Stimulated activated CD8-positive, alpha-beta memory T cell treated with anti-CD3 and anti-CD28 coated beads, Interleukin-15, amount 100 ng/mL, for 48 hours (primary cell): ENCODE measurements at places on chromosomes 2 and 18.

GRCh38 chr2:189599245-189599644 lies 18.7 kb upstream of the SLC40A1 start:
- no peak for DNase-seq

- DNase-seq, result no peak
Observed at GRCh38 chr2:142069251-142069888, 61.4 kb downstream of the LRP1B start.

DNA sequence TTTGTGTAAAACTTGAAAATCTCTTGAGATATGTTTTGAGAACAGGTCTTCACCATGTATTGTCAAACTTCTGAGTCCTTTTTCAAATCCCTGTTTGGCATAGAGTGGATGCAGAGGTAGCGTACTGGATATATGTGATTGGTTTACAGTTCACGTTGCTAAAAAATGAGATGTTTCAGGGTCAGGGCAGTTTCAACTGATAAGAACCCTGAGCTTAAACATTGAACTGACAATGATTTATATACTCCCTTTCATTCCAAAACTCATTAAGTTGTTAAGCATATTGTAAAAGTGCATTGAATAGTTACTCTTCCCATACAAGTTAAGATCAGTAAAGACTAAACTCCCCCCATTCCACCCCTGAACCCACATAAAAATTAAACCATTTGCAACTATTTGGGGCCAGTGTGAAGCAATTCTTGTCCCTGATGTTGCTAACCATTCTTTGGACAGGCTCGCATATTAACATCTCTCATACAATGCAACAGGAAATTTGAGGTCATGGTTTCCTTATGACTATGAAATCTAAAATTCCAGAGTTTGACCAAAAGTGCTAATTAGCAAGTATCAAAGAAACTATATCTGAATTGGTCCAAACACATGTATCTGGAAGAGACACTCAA lies 470.9 kb upstream of the ACVR2A start:
- DNase-seq, result no peak

DNA sequence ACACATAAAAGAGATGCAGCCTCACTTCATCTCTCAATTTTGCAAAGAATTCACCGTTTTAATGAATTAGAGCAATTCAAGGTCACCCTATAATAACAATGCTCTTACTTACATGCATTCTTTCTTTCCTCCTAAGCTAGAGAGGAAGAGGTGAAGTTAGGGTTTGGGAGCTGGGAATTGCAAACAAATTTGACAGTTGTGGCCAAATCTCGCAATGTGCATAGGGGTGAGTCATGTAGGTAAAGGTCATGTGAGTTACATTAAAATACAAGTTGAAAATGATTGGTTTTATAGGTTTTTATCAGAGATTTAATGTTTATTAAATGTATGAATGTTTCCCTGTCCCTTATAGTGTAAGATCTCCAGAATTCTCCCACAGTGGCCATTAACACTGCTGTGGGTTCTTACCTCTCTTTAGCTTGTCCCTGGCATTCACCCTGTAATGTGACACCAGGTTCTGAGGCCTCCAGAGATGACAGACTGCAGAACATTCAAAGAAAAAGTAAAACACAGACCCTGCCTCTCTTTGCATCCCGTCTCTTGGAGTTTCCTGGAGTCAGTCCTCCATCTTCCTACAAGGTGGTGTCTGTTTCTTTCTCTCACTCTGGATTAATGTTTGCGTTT lies 53.7 kb upstream of the LGALSL start:
- DNase-seq, result no peak

DNA sequence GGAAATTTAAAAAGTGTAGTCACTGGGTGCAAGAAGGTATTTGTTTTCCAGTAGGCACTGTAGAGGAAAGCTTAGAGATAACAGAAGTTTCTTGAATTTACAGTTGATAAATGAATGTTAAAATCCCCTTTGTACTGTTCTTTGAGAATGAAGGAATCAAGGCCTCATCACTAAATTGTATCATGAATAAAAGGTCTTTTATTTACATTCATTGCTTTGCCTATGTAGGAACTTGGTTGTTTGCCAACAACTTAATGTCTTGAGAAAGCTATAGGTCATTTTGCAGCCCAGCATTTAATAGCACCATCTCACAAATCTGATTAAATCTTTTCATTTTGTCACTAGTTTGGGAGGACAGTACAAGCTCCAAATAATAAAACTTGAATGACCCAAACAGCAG lies 213.9 kb upstream of the ITGA4 start:
- no peak for DNase-seq

GRCh38 chr18:59616501-59616900 lies 80.7 kb downstream of the CCBE1 start:
- no peak for DNase-seq

DNA sequence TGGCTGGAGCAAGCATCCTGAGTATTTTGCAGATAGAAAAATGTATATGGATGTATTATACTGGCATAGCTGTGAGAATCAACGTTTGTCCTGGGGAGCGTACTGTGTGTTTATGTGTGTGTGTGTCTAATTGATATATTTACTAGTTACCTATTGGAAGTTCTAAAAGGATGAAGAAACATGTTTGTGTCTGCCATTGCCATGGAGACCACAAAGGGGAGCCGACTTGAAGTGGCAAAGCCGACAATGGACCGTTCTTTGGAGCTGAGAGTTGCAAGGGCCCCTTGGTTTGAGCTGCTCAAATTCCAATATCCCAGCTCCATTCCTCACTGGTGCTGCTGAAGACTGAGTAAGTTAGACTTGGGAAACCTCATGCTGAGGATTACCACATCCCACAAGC lies 14.3 kb upstream of the SLC25A52 start:
- DNase-seq, result no peak

GRCh38 chr18:68676913-68677312 lies 38.0 kb downstream of the TMX3 start:
- no peak for DNase-seq

- DNase-seq, result no peak
Observed at GRCh38 chr2:2719015-2719414, 387.9 kb upstream of the MYT1L start.

DNA sequence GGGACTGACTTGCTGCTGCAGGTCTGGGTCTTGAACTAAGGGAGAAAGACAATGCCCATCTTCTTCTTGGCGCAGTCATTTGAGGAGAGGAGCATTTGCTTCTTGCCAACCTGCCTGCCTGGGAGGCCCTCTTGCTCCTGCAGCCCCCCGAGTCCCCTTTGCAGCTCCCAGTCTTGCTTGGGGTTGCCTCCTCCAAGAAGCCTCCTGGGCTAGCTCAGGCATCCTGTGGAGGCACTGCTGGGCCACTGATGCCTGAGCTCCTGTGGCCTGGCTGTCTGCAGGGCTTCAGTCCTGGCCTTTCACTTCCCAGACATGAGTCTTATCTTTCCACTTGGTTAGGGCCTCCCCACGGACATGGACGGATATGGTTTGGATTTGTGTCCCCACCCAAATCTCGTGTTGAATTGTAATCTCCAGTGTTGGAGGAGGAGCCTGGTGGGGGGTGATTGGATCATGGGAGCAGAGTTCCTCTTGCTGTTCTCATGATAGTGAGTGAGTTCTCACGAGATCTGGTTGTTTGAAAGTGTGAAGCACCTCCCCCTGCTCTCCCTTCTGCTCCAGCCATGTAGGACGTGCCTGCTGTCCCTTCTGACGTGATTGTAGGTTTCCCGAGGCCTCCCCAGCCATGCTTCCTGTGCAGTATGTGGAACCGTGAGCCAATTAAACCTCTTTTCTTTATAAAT lies 17.3 kb downstream of the HPCAL1 start:
- no peak for DNase-seq

- no peak for DNase-seq
Observed at GRCh38 chr18:13258921-13259320, 40.4 kb downstream of the LDLRAD4 start.

DNA sequence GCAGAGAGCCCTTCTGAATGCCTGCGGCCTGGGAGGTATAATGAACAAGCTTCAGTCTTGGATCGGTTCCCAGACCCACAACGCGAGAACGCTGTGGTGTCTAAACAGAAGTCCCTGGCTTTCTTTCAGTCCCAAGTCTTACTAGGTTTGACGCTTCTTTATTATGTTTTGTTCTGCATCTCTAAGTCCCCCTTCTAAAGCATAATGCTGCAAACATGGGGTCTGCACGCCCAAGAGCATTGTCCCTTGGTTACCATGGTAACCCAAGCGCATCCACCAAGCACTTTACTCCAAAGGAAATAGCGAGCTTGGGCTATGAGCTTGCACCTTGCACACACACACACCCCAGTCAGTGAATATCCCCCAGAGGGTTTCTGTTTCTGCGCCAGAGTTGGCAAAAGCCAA lies 193.7 kb downstream of the INO80D start:
- DNase-seq, result no peak

DNA sequence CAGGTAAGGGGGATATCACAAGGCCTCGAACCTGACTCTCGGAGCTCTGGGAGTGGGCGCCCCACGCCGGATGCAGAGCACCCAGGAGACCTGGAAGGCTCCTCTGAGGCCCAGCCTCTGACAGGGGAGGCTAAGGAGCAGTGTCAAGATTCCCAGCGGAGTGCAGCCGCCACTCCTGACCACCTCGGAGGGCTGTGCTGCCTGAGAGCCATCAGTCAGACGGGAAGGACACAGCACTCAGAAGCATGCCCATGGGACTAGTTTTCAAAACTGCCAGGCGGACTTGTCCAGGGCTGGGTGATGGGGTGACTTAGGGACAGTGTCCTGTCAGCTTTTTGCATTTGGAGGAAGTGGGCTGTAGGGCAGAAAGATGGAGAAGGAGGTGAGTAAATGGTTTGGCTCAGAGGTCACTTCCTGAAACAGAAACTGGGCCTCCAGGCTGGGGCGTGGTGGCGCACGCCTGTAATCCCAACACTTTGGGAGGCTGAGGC lies 34.6 kb upstream of the B3GNT7 start:
- DNase-seq, result no peak

DNA sequence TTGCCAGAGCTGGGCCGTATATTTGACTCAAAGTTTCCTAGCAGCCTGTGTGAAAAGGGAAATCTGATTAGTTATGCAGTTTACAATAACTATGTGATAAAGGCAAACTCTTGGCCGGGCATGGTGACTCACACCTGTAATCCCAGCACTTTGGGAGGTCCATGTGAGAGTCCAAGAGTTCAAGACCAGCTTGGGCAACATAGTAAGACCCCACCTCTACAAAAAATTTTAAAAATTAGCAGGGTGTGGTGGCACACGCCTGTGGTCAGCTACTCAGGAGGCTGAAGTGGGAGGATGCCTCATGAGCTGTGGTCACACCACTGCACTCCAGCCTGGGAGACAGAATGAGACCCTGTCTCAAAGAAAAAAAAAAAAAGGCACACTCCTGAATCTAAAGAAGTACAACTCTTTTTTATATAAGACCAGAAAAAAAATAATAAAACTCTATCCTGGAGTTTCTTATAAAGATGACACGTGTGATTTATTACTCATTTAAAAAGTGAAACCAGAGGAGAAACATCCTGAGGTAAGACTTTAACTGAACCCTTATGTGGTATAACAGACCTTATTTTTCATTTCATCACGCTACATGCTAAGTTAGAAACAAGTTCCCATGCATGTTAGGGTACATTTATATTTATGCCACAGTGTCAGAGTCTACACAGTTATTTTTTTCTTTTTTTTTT lies 32.6 kb upstream of the KCMF1 start:
- DNase-seq, result no peak

DNA sequence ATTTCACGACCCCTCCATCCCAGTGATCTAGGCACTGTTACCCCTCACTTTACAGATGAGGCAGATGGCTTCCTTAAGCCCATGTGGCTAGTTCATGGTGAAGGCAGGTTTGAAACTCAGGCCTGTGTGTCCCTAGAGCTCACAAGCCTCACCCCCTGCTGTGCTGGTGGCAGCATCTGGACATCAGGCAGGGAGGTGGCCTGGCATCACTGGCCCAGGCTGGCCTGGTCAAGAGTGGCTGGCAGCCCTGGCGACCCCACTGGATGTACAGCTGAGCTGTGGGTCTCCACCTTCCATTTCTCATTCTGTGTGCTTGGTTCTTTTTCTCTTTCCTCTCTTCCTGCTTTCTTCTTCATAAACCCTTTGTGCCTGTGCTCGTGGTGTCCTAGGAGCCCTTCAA lies 56.3 kb downstream of the BOLA3 start:
- no peak for DNase-seq

GRCh38 chr2:143255899-143256298 lies 126.7 kb downstream of the ARHGAP15 start:
- no peak for DNase-seq

- DNase-seq, result no peak
Observed at GRCh38 chr18:56124186-56124585, 514.2 kb downstream of the TXNL1 start.

GRCh38 chr2:85181134-85181631 lies 48.0 kb downstream of the TCF7L1 start:
- no peak for DNase-seq

- DNase-seq, result no peak
Observed at GRCh38 chr2:46589356-46589755, 110.0 kb downstream of the TMEM247 start.

DNA sequence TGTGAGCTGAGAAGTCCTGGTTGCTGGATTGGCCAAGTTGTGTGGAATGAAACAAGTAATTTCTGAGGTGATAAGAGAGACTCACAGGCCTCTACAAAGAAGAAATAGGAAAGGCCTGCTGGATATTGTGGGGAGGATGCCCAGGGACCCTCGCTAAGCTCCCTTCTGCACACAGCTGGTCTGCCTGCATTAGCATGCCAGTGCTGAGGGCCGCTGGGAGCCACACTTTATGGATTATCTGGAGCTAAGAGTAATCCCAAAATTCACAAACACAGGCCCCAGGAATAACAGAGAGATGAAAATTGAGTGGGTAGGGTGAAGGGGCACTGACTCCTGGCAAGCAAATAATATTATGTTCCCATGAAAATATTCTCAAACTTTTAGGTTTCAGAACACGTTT lies 114.9 kb upstream of the SIX3 start:
- DNase-seq, result no peak
